ENCODE measurements at places on chromosomes 1 and 21.

DNA sequence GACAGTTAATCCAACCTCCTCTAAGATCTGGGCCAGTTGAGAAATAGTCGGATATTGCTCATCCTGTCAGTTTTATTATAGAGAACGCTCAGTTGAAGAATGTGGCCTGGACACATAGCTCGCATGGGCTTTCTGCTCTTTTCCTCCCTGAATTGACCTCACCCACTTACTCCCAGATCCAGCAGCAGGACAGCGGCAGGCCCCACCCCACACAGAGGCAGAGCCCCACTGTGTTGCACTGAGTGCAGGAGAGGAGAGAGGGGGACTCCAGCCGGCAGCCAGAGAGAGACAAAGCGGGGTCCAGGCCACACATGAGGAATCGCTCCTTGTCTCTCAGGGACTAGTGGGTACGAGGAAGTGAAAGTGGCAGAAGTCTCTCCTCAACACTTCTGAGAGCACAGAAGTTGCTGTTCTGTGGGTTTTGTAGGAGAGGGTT, 78.6 kb downstream of the LAMC1 start:
- peak; percentile 68 for DNase-seq

GRCh38 chr1:167651161-167651693, 21.2 kb downstream of the RCSD1 start:
- no peak for DNase-seq

DNA sequence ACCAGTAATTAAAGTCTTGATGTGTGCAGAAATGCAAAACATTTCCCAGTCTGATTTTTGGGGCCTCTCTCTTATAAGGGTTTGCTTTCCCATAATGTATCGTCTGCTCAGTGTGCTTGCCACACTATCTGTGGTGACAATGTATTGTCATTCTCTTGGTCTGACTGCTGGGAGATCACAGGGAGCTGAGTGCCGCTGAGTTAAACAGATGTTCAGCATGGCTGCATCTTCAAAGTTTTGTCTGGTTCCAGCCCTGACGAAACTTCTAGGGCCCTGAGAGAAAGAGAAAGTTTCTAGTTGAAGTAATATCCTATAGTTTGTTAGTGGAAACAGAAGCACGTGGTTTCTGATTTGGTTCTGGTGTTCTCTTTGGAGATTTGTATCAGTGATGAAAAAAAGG, 42.6 kb downstream of the DNM3 start:
- DNase-seq: no peak

DNA sequence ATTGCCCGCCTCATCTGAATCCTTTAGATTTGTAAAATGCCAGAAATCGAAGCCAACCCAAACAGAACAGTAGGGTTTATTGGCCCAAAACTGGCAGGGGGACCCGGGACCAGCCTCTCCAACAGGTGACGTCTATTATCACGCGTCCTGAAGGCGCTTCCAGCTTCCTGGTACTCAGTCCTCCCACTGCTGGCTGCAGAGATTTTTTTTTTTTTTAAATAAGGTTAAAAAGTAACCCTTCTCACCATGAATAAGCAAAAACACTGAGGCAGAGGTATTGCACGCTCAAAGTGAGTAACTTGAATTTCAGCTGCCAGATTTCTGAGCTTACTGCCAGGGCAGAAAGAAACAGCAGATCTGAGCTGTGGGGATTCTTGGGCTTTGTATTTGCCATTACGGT, 54.4 kb upstream of the GCLM start:
- no peak for DNase-seq

DNA sequence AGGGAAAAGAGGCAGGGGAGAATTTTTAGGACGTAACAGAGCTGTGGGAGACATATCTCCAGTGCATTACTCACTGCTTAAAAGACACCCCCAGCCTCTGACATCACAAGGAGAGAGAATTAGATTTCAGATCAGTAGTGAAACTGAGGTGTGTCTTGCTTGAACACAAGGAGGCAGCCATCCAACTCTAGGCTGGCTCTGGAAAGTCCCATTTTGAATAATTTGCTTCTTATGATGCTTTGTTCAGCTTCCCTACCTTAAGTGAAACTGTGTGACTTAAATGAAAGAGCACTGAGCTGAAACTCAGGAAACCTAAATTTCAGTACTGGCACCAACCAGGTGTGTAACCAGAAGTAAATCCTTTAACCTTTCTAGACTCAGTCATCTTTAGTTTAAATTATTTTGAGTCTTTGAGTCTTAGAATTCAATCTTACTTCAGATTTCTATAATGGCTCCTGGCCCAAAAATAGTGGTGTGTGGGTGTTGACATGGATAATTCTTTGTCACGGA, 251.6 kb upstream of the SGIP1 start:
- peak; percentile 94 for DNase-seq

DNA sequence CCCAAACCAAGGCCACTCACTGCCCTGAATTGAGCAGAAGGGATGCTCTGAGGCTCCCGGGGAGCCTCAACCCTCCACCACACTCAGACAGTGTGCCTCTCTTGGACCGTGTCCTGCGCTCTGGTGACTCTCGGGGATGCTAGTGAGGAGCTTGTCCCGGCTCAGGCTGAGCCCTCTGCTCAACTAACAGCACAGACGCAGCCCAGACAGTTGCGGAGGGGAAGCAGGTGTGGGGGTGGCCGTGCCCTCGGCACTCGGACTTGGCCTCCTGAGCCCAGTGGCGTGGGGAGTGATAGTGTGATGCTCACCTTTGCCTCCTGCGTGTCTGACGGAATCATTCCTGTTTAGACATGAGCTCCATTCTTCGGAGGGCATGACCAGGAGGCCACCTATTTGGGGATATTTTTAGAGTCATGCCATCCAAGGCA, 15.4 kb upstream of the SLC19A1 start:
- DNase-seq: no peak

DNA sequence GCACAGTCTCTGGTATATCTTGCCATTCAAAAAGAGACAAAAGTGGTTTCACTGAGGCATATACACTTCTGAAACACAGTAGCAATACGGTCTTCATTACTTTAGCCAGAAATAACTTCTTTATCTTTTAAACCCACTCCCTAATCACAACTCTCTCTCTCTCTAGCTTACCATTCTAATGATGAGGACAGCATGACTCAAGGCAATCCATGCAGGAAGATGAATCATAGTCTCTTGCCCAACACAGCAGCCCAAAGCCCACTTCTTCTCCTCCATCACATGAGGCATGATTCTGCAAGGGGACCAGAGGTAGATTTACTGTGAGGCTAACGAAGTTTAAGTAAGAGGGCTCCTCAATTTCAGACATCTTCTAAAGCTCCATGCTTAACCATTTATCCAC, 285.0 kb upstream of the NR5A2 start:
- peak; percentile 98 for DNase-seq

DNA sequence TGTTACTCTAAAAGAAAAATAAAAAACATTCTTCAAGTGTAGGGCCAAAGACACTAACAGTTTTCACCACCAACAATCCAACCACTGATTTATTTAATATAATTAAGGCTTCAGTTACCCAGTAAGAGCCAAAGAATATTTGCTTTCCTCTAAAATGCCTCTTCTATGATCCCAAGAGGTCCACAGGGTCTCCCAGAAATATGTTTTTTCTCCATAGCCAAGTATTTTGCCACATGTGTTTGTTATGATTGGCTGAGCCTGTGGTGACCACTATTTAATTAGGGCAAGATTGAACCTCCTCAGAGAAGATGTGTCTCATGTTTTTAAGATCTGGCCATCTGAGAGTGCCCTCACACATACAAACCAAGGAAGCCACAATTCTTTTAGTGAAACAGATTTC, 135.9 kb downstream of the TPR start:
- no peak for DNase-seq

DNA sequence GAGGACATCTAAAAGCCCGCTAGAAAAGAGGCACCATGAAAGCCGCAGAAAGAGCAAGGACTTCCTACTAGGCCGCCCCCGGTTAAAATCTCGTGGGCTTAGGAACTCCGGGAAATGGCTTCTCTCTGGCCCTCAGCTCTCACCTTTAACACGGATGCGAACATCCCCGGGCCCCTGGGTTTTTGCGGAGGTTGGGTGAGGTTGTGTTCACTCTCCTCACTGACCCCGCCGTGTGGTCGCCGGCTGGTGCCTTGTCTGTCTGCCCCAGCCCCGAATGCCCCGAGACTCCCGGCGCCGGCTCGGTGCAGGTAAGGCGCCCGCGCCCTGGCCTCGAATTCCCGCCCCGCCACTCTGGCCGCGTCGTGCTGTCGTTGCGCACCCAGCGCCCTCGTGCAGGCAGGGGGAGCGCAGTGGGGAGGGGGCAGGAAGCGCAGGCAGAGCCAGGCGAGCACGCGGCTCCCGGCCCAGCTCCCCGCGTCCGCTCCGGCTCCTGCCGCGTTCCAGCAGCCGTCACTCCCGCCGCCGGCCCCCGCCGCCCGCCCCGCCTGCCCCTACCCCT, at the start of gene SHISAL2A:
SHISAL2A (plus strand) TSS at position 437 of the 559 bp plus-strand sequence. CDS start 326 bp downstream, outside the sequence.
- no peak for DNase-seq

- no peak for DNase-seq
Measured at GRCh38 chr1:204069887-204070286, 3.0 kb upstream of the SOX13 start.

GRCh38 chr1:38875811-38876210, 2.7 kb upstream of the MYCBP start:
- DNase-seq: no peak

DNA sequence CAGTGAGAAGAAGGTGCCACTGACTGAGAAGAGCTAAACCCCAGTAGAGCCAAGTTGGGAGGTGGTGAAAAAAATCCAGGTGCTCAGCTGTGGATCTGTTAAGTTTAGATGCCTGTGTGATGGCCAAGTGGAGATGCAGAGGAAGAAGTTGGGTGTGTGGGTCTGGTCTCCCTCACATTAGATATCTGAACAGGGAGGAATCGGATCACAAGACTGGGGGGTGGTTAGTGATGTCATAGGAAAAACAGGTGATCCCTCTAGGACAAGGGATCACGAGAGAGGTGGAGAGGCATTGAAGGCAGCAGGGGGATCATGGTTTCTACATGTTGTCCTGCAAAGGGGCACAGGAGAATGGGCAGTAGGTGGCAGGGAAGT, 22.6 kb downstream of the KCNK1 start:
- DNase-seq: no peak

GRCh38 chr1:212677573-212677972, 22.1 kb downstream of the BATF3 start:
- no peak for DNase-seq

DNA sequence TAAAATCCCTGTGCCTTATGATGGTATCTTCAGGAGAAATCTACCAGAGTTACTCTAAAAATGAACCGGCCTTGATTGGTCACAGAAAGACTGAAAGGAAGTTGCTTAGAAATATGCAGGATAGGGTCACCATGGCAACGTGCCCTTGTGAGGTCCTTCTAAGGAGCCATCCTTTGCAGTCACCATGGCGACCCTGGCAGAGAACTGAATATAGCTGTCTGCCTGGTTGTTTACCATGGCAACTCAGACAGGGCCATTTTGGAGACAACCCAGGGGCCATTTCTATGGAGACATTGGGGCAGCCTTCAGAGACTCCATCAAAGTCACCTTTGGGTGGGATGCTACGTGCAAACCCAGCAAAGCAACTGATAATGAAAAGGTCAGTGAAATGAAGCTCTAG, 43.0 kb downstream of the SNX7 start:
- DNase-seq: peak; percentile 21

DNA sequence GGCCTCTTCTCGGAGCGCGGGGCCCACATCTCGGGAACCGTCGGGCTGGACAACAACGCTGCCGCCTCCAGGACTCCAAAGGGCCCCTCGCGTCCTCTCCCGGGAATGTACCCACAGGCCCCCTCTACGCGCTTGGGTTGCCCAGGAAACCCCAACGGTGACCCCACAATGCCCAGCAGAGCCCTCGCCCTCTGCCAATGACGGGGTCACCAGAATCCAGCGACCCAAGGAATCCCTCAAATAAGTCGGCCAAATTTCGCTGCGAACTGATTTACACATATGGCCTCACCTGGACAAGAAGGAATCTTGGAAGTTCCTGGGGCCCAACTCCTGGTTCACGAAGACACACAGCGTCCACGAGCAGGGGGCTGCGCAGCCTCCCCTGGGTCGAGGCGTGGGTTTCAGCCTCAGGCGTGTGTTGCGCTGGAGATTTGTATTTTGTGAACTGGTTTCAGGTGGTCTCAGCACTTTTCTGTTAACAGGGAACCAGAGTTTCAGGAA, 78.1 kb downstream of the DESI2 start:
- DNase-seq: no peak

DNA sequence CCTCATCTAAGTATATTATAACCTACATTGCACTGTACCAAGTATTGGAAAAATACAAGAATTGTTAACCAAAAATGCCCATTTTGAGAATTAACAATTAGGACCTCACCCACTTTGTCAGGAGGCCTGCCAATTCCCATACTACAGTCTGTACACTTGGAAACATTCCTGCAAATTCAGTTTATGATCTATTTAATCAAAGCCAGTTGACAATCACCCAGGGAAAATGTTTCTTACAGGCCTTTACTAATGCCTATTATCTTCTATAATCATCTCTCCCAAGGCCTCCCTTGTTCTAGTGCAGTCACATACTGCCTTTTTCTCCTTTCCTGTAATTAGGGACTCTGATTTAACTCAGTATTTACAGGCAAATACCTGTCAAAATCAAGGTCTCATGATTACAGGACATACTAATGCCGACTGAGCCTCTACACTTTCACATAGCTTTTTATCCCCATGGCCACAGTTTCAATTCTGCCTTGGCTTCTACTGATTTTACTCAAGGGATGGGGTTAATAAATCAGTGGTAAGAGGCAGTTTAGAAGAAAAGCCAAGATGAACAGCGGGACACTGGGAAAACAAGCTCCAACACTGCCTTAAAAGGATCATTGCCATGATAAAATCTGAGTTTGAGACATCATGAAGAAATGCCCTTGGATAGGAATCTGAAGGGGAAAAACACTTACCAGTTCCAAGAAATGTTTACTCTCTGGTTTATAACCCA, 338.7 kb downstream of the VAV3 start:
- DNase-seq: no peak
